ENCODE measurements at places on chromosomes 6 and 20. TPM values are rescaled to one million over a fixed set of nuclear protein-coding genes. Genes with fewer than 3 reads are reported as not detected.

BTNL2 gene
- not detected for total RNA-seq

PAQR8 gene
- total RNA-seq, result 12.5 TPM

DAAM2 gene
- 446 TPM for total RNA-seq

PNLDC1 gene
- not detected for total RNA-seq

SNAP91 gene
- total RNA-seq, result 1.2 TPM

SDHAF4 gene
- 5.2 TPM for total RNA-seq

MEP1A gene
- 0.17 TPM for total RNA-seq

GTF2H4 gene
- 6.3 TPM for total RNA-seq

GRM4 gene
- not detected for total RNA-seq

All from esophagus muscularis mucosa (tissue), 4 donors.